Chondrocyte (in vitro differentiated cells): ENCODE measurements at places on chromosomes 2 and 18.

DNA sequence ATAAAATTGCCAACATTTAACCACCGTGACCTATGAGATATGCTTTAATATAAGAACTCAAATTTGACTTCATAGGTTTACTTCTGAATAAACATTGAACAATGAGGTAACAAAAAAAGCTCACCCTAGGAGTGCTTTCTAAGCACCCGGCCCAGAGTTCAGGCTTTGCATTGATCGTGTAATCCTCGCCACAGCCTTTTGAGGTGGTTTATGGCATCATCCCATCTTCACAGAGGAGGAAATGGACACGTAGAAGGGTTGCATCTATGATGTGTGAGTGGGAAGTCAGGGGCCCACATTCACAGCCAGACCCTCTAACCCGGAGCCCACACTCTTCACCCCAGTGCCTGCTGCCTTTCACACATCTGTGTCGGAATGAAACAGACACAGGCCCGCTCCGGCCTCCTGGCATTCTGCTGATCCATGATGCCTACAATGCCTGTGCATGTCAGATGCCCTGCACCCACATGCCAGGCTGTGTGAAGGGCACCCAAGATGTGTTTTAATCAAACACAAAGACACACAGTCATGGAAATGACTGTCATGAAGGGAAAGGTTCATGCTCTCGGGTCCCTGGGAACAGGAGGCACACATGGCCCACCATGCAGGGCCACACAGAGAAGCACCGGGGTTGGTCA is 48.6 kb upstream of the RPL31 start:
- DNase-seq: no peak

DNA sequence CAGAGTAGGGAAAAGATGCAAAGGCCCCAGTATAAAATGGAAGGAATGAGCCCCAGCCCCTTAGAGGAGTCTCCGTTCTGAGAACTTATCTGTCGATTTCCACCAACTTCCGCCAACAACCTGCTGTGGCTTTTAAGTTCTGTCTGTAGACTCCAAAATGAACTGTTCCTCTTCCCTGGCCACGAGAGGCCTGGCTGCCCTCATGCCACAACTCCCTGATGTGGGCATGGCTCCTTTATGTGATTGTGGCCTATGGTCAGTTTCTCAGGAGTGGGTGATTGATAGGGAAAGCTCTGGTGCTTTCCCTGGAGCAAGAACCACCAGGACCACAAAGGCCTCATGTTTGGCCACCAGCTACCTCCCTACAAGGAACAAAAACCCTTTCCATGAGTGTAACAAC is 18.8 kb upstream of the CD207 start:
- DNase-seq: no peak

GRCh38 chr2:224086226-224086914 is 47.3 kb upstream of the SERPINE2 start:
- DNase-seq: no peak

- DNase-seq: no peak
These were observed 38.2 kb upstream of the DPP4 start for GRCh38 chr2:162111958-162112850.

GRCh38 chr2:238702276-238703052 is 145.4 kb upstream of the TWIST2 start:
- DNase-seq: no peak

- DNase-seq: peak; percentile 61
These were observed 83.0 kb upstream of the CTDP1 start for GRCh38 chr18:79596446-79597175.

DNA sequence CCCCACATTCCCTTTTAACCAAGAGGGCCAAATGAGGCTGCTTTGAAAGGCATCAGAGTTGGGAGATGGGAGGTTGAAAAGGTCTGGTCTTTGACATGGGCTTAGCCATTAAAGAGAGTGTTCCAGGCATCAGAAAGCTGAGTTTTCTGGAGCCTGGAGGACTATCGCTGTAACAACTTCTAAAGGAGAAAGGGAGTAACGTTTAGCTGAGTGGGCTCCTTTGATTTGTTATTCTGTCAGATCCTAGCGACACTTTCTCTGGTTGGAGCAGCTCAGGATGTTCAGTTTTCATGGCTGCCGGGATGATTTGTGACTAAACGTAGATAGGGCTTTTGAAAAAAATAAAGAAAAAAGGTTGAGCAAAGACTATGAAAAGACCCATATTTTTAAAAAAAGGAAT is 346.6 kb downstream of the THSD7B start:
- no peak for DNase-seq

GRCh38 chr2:160562730-160563129 is 69.1 kb upstream of the RBMS1 start:
- DNase-seq: no peak

- DNase-seq: no peak
These were observed 61.0 kb downstream of the PXDN start for GRCh38 chr2:1683297-1683696.

- DNase-seq: no peak
These were observed 163.5 kb downstream of the GLI2 start for GRCh38 chr2:120898961-120899750.
